ENCODE measurements at places on chromosomes 4 and X.

DNA sequence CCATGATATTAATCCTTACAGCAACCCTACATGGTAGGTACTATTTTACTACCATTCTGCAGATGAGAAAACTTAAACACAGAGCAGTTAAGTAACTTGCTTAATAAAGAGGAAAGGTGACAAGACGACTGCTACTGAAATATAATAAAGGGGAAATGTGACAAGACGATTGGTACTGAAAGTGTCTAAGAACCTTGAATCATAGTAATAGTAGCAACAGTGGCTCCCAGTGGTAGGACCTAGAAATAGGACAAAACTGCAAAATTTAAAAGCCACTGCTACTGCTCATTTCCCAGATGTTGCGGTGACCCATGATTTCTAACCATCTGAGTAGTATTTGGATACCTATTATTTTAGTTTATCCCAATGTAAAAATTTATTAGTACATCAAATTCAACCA, 89.5 kb downstream of the TASL start:
- peak; percentile 18 for DNase-seq

- peak; percentile 91 for DNase-seq
Observed at GRCh38 chr4:153127760-153128494, 76.3 kb upstream of the TRIM2 start.

DNA sequence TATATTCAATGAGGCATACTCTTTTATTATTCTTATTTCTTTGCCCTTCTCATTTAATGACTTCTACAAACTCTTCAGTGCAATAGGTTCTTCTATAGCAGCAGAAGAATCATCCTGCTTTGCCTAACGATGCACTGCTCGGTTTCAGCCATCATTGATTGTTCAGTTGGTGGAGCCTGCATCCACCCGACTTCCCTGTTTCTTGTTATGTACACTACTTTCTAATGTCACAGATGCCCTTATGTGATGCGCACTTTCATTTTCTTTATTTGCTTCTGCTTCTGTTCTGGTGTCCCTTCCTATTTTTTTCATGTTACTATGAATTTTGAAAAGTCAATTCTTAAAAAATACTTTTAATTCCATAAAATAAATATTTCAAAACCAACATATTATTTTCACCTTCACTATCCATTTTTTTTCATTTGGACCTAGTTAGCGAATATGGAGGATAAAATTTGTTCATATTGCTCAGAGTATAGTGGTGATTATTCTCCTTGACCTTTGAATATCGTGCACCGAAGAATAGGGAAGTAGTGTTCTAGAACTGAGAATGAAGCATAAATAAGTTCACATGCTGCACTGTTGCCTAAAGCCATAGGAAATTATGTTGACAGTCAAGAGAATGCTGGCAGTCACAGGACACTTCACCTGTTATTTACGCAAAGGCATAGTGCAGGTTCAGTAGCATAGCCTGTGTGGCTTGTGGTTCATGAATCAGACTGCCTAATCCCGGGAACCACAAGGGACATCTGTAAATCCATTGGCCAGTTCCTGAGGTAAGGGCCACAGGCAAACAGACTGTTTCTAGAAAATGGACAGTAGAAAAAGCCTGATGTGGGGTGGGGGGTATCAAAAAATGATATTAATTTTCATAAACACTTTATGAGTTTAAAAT, 21.3 kb upstream of the SFRP2 start:
- DNase-seq, result no peak

DNA sequence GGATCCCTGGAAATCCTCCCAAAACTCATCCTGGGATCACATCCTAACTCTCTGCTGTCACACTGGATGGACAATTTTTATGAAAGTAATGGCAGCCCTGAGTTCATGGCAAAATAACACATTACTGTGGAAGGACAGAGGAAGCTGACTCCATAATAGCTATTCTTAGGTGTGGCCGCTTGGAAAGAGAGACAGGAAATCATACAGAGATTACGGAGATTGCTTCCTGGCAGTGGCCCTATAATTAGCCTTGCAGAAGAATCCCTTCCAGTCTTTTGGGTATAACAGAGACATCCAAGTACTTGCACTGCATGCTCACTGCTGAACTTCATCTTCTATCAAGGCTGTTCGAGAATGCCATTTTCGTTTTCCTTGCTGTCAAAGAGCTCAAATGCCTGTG, 133.1 kb upstream of the VCX start:
- DNase-seq, result no peak

GRCh38 chrX:11609109-11609508, 56.6 kb downstream of the ARHGAP6 start:
- DNase-seq, result no peak

- peak; percentile 30 for DNase-seq
Observed at GRCh38 chr4:117084866-117085701, at the start of gene TRAM1L1. TRAM1L1 (minus strand) TSS chr4:117085576; CDS start chr4:117085393, 183 bp downstream.

GRCh38 chr4:26272654-26273615, 47.9 kb upstream of the RBPJ start:
- DNase-seq, result no peak

DNA sequence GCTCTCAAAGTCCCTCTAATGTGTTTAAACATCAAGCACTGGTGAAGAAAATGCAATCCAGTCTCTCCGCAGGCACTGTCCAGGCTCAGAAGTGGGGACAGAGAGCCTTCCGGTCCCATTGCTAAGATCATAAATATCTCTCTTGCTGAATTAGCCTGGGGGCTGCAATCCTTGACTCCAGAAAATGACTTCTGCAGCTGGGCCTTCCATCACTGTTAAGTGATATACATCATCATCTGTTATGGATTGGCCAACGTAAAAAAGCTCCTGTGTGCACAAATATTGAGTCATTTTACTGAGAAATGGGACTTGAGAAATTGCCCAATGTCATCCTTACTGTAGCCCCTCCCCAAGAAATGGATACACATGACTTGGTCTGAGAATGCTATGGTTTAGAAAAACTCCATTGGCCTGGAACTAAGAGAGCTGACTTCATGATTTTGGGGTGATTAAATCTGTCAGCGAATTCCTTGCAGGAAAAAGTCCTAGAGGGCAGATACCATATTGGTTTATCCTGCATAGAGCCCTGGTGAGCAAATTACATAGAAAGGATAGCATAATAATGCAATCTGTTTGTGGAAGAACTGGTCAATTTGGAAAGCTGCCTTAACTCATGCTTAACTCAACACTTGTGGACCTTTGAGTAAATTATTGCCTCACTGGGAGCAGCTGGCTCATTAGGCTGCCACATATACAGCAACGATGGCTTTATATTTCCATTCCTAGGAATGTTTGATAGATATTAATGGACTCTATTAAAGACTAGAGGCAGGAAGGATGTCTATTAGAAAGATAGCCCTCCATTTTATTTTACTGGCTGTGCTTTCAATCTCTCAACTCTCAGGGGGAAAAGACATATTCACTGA, 346.1 kb downstream of the GBA3 start:
- no peak for DNase-seq

DNA sequence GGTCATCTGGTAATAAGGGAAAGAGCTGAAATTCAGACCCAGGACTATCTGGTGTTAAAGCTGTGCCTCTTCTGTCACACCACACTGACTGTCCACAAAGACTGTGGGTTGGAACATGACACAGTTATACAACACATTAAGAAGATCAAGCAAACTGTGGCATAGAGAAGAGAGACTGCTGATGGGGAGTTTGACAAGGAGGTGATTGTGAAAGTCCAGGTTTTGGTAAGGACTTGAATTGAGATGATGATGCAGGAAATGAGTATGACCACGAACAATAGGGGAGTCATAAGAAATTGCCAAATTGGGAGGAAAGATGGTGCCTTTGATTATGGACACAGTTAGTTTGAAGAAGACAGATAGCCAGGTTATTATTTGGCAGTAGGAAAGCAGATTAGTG, 163.4 kb downstream of the PDGFRA start:
- no peak for DNase-seq

GRCh38 chr4:86400216-86400615, 40.4 kb upstream of the MAPK10 start:
- DNase-seq, result peak; percentile 13

GRCh38 chr4:135718019-135718418, 1516.4 kb upstream of the PABPC4L start:
- peak; percentile 14 for DNase-seq

DNA sequence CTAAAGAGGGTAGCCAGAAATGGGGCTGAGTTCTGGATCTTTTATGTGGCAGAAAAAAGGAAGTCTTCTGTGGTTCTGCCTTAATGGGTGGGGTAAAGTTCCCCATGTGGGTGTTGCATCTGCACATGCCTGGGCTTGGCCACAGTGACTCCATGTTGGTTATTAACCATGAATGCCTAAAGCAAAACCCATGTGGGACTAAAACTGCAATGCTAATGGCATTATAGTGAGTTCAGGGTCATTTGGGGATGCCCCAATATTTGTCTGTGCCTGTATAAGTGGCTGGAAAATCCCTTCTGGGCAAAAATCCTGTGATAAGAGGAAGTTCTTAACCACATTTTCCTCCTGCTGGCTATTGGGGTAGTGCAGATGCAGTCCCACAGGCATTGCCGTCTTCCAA, 857.4 kb downstream of the FAT4 start:
- no peak for DNase-seq

DNA sequence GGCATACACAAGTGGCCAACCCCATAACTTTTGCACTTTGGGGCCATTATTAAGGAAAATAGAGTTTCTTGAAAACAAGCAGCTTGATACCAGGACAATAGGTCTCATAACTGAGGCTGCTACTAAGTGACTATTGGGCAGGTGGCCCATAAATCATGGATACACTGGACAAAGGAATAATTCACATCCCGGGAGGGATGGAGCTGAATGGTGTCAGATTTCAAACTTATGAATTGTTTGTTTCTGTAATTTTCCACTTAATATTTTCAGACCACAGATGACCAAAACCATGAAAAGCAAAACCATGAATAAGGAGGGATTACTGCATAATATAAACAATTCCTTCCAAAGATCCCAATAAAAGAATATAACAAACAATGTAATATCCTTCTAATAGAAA, 114.4 kb downstream of the WDFY3 start:
- peak; percentile 22 for DNase-seq

- DNase-seq, result no peak
Observed at GRCh38 chrX:10744007-10744406, 123.6 kb upstream of the MID1 start.

GRCh38 chr4:99117876-99118693, 26.0 kb downstream of the ADH4 start:
- DNase-seq, result peak; percentile 57

DNA sequence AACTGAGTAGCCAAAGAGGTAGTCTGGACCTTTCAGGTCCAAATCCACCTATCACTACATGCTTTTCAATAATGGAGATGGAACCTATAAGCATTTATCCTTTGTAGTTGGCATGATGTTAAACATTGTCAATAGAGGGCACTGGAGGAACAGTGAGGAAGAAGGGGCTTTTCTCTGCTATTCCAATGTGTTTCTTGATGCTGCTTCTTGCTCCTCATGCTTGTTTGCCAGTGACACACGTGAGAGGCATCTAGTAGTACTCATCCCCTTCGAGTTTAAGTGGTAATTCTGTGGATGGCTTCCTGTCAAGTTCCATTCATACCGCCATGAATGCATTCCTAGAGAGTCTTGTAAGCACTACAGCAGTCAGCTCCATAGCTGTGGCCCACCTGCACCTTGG, 84.0 kb downstream of the NAA11 start:
- peak; percentile 34 for DNase-seq

DNA sequence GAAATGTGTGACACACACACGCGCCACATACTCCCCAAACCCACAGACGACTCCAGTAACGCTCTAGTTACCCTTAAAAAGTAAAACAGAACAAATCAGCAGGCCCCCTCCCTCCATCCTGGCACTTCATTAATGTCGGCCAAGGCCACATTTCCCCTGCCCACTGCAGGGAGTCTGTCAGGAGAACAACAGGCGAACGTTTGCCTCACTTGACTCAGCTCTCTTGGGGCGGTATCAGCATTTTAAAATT, 671 bp upstream of the FHIP1A start:
- no peak for DNase-seq

All from cardiac fibroblast (primary cell).